Endothelial cell (in vitro differentiated cells): ENCODE measurements at places on chromosomes 11 and 22.

- DNase-seq = no peak
Observed at GRCh38 chr11:111260811-111261210, 15.3 kb downstream of the POU2AF2 start.

- no peak for DNase-seq
Observed at GRCh38 chr22:45720839-45721378, 49.3 kb downstream of the ATXN10 start.

DNA sequence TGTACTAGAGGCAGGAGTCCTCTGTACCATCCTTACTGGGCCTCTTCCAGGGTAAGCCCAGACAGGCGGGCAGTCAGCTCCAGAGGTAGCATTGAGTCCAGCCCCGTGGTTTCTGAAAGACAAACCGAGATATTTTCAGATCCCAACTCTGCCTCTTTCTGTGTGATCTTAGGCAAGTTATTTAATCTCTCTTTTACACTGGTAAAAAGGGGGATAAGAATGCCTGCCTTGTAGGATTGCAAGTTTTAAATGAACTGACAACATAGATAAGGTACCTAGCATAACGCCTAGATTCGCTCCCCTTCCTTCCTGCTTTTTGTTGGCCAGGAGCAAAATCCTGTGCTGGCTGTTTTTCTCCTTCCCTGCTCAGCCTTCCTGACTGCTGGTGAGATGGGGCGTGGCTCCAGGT, 56.4 kb upstream of the NNMT start:
- no peak for DNase-seq

- peak; percentile 53 for DNase-seq
Observed at GRCh38 chr11:67117672-67118180, 1.3 kb upstream of the KDM2A start.

DNA sequence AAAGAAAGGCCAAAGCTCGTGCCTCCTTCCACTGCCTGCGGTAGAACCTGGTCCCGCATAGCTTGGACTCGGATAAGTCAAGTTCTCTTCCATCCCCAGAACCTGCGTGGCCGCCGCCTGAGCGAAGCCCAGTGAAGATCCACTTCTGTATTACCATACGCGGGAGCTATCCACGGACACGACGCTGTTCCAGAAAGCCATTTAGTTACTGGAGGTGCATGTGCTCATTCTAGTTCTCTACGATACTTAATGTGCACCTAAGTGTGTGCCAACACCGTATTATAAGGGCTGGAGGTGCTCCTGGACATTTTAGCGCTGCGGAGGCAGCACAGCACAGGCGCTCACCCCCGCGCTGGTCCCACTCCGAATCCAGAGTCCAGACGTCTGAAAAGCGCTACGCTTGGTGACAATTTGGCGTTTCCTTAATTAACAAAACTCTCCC, 1.4 kb downstream of the WT1 start:
- peak; percentile 4 for DNase-seq

GRCh38 chr11:74532501-74533246, 39.1 kb upstream of the LIPT2 start:
- DNase-seq = no peak

DNA sequence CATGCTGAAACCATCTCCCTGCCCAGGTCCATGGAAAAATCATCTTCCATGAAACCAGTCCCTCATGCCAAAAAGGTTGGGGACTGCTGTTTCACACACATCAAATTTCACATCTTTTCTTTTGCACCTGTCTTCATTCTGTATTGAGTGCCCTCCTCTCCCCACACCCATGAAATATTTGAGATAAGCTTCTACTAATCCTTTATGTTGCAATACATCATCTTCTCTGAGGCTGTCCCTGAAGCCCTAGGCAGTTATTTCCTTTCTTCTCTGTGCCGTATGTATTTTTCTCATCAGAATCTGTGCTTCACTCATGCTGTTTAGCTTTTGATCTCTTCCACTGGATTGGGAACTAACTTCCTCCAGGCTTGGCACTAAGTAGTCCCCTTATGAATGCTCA, 40.0 kb upstream of the RRM1 start:
- no peak for DNase-seq

- DNase-seq = no peak
Observed at GRCh38 chr11:125162743-125163142, 1.8 kb upstream of the PKNOX2 start.

DNA sequence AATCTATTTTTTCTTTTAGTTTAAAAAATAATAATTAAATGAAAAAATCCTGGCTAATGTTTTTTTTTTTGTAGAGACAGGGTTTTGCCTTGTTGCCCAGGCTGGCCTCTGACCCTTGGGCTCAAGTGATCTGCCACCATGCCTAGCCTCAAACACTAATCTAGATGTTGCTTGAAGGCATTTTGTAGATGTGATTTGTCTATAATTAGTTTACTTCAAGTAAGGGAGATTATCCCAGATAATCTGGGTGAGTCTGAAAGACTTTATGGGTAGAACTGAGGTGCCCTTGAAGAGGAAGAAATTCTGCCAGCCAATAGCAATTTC, 38.6 kb upstream of the RBFOX2 start:
- no peak for DNase-seq

DNA sequence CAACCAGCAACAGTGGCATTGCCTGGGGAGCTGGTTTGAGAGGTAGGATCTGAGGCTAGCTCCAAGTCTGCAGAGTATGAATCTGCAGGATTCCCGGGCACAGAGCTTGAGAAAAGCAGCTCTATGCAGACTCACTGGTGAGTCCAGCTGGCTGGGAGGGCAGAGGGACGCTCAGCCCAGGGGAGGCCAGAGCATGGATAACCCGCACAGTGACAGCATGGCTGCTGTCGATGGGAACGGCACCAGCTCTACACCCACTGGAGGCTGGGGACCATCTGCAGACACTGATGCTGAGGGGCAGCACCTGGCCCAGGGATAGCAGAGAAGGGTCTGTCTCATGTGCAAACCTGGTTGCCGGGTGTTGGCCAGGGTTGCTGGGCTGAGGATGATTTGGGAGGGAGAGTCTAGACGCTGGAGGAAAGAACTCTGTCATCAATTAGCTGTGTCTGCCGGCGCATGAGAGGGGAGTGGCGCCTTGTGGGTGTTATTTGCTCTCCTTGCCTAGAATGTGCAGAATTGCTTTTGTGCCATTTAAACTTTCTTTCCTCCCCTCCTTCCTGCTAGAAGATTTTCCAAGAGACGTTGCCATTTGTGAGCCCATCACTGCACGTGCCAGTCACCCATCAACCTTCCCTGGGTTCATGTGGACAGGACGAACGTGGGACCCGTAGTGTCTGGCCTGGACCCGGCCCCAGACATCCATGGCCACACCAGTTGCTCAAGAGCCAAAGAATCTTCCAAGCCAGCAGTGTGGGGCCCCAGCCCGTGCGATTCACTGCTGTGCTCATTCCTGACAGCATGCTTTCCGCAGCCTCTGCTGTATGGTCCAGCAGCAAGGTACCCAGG, 19.1 kb upstream of the LINC01488 start:
- DNase-seq = no peak

GRCh38 chr11:64004590-64004984, 18.3 kb downstream of the OTUB1 start:
- DNase-seq = no peak

DNA sequence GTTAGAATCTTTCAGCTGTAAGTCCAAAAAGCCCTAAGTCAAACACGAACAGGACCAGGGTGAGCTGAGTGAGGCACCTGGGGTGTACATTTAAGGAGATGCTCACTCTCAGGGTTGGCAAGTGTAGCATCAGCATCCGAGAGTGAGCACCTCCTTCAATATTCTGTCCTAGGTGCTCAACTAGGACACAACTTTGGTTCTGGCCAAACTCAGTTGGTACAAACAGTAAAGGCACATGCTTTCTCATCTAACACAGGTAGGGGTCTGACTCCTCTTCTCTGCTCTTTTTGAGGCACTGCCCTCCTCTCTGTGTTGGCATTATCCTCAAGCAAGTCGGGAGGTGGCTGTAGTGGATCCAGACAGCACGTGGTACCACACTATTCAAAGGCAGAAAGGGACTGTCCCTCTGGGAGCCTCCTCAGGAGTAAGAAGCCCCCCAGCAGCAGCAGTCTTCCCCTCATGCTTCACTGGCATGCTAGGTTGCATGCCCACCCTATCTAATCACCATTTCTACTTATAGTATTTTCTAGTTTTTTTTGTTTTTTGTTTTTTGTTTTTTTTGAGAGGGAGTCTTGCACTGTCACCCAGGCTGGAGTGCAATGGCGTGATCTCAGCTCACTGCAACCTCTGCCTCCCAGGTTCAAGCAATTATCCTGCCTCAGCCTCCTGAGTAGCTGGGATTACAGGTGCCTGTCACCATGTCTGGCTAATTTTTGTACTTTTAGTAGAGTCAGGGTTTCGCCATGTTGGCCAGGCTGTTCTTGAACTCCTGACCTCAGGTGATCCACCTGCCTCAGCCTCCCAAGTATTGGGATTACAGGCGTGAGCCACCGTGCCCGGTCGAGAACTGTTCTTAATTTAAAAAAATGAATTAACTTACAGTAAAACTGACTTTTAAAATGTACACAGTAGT, 14.7 kb upstream of the MAPK1 start:
- no peak for DNase-seq

- DNase-seq = no peak
Observed at GRCh38 chr11:123576501-123576900, 77.9 kb downstream of the SCN3B start.

DNA sequence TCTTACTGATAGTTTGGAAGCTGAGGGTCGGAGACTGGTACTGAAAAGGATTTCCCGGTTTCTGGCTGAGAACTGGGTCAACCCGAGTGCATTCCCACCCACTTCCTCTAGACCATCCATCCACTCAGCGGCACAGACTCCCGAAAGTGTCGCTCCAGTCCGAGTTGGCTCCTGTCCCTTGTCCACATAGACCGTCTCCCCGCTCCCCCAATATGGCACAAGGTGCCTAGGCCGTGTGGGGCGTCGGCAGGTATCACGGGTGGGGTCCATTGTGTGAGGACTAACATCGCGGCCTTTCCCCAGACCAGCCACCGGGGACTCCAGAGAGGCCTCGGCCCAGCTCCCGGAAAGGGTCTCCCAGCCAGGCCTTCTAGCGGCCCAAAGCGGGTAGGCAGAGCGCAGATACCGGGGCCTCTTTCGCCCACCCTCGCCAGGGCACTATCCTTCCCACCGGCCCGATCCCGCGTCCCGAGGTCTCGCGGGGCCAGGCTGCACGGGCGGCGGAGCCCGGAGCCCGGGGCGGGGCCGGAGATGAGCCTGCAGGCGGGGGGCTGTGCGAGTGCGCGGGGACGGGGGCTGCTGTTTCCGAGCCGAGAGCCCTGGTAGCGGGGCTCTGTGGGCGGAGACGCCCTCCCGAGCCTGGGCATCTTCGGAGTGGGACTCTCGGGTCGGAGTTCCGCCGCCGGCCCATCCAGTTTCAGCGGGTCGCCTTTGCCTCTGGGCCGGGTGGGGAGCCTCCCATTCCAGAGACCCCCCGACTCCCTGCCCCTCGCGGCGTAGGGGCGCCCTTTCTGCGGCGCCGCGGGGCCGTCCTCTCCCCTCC, 21.1 kb downstream of the SERPINH1 start:
- DNase-seq = peak; percentile 88

- peak; percentile 68 for DNase-seq
Observed at GRCh38 chr11:62245271-62245753, 3.3 kb downstream of the SCGB1D2 start.

DNA sequence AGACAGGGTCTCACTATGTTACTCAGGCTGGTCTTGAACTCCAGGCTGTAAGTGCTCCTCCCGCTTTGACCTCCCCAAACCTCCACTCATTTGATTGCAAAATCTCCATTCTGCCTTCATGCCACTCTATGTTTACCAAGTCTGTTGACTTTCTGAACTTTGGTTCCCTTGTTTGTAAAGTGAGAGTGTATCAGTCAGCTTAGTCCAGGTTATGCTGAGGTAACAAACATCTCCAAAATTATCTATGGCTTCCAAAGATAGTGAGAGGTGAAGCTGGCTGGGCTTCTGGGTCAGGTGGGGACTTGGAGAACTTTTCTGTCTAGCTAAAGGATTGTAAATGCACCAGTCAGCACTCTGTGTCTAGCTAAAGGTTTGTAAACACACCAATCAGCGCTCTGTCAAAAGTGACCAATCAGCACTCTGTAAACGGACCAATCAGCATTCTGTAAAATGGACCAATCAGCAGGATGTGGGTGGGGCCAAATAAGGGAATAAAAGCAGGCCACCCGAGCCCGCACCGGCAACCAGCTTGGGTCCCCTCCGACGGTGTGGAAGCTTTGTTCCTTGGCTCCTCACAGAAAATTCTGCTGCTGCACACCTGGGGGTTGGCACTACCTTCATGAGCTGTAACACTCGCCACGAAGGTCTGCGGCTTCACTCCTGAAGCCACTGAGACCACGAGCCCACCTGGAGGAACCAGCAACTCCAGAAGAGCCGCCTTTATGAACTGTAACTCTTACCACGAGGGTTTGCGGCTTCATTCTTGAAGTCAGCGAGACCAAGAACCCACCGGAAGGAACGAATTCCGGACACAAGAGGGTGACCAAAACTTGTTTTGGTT, 109.3 kb downstream of the MIAT start:
- no peak for DNase-seq

DNA sequence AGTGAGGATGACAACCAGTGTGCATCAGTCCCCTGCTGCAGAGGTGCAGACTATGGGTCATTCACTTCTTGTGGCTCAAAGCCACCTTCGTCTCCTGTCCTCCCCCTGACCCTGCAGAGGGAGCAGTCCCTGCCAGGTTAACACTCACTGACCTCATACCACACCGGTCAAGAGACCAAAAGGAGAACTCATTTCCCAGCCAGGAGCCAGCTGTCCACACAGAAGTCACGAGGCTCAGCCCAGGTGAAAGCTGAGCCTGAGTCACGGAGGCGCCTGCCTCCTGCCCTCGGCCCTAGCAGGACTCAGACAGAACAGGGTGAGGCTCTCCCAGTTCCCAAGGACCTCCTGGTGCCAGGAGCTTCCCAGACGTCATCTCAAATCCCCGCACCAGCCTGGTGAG, 103.7 kb downstream of the MN1 start:
- no peak for DNase-seq

DNA sequence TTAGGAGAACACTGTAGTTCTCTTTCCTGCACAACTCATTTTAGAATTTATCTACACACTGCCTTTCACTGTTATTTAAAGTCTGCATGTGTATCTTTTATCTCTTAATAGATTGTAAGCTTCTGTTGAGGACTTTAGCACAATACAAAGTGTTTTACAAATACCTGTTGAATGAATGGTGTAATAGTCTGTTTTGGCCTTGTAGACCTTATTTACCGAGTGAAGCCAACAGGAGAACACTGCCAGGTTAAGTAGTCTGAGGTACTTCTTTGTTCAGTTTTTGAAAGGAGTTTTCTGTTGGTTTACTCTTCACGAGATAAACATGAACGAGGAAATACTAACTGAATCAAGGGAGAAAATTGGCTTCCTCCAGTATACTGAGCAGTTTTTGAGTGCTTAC, 31.0 kb downstream of the SIK2 start:
- no peak for DNase-seq

GRCh38 chr11:105948918-105949590, 73.0 kb downstream of the MSANTD4 start:
- no peak for DNase-seq

DNA sequence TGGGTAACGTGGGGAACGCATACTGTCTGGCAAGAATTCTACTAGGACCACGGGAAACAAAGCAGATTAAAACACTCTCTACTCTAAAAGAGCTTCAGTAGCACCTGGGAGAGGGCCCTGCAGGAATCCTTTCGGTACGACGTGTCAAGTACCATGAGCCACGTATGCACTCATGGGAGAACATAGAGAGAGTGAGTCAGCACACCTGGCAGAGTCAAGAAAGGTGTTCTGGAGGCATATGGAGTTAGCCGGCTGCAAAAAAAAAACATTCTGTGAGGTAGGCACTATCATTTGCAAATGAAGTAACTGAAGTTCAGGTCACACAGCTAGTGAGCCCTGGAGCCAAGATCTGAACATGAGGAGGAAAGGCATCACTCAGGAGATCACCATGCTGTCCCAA, 71.1 kb upstream of the BID start:
- no peak for DNase-seq
